Activated CD8-positive, alpha-beta memory T cell treated with anti-CD3 and anti-CD28 coated beads for 48 hours (primary cell): ENCODE measurements at places on chromosomes 1 and 21.

- DNase-seq: no peak
These were observed 10.6 kb downstream of the SLC19A1 start for GRCh38 chr21:45531393-45532215.

DNA sequence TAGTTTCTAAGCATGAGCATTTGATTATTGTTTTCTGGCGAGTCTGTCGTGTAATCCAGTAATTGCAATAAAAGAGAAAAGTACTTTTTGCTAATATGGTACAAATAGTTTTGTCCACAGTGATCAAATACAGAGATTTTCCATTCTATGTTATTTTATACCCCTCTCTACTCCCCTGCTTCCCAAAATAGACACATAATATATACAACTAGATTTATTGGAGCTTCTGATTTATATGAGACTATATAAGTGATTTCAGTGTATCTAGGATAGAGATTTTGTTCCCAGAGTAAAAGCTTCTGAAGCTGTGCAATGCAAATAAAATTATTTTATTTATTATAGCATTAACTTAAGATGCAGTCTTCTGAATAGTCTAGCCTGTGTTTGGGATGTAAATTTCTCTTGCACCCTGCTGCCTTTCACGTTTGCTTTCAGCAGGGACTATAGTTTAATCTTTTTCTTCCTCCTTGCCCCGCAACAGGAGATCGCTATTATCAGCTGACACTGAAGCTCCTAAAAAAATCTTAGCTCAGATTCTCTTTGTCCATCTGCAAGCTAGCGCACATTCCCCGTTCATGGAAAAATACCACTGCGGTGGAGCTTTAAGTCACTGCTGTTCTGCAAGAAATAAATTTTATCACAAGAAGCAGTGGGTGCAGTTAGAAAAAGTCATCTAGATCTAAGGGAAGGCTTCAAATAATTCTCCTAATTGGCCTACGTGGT, 273.3 kb downstream of the DISC1 start:
- no peak for DNase-seq

DNA sequence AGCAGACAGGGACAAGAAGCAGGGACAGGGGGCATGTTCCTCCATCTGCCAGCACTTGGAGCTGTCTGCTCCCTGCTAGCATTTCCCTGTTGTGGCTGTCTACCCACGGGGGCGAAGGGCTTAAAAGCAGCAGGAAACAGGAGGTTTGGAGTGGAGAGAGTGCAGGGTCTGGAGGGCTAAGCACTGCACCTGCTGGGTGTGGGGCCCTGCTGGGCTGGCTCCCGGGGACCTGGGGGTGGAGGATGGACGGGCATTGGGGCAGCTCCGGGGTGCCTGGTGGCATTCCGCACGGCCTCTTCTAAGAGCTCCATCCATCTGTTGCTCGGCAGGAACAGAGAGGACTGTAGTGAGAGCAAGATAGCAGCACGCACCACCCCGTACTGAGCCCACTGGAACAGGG, 21.2 kb downstream of the LRRC71 start:
- DNase-seq: no peak

DNA sequence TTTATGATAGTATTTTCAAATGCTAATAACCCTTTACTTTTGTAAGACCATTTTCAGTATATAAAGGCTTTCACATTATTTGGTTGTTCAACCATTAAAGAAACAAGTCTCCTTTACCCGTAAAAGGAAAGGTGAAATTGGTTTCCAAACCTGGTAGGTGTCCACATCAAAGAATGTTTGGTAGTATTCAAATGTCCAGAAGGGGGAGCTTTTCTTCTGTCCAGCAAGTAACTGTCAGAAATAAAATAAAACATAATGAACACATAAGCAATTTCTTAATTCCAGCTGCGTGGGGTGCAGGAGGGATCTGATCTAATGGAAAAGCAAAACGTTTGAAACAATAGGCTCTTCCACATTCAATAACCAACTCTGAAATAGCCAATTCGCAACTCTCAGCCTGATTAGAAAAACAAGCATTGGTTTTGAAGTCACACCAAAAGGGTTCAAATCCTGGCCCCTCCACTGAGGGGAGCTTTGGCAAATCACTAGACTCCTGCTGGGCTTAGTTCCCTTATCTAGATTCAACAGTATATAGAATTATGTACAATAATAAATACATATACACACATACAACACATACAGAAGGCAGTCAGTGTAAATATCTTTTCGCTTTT, 11.0 kb downstream of the YIPF1 start:
- no peak for DNase-seq

- no peak for DNase-seq
These were observed 154.8 kb upstream of the VAMP3 start for GRCh38 chr1:7616076-7616832.

- no peak for DNase-seq
These were observed 3.0 kb downstream of the IL22RA1 start for GRCh38 chr1:24139841-24140425.

DNA sequence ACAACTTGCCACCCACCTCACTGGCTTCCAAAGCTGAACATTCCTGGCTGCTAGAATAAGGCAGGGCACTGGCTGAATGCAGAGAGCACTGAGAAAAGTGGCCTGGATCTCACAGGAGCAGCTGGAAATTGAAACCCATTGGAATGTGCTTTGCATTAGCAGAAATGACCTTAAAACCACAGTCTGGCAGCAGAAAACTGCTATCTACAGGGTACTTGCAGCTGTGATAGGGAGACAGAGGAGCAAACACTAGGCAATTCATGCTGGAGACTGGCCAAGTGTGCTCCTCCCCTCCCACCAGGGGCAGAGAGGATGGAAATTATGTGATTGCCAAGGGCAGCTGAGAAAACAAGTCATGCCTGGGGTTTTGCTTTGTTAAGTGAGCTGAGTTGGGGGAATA, 47.2 kb downstream of the HSD3B1 start:
- no peak for DNase-seq

DNA sequence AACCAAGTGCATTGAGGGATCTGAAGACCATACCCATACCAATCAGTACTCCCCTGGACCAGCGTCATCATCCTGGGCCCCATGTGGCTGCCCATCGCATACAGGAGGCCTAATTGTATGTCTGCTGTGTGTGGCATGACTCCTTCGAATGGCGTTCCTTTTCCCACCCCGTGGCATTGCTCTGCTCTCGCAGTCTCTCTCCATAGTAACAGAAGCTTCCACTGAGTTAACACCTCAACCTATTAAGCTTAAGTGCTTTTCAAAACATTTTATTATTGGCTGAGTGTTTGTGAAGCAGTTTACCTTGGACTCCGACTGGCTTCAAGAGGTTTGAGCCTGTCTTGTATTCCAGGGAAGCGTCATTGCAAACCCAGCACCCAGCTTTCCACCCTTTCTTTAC, 187.1 kb upstream of the LMO4 start:
- DNase-seq: no peak

DNA sequence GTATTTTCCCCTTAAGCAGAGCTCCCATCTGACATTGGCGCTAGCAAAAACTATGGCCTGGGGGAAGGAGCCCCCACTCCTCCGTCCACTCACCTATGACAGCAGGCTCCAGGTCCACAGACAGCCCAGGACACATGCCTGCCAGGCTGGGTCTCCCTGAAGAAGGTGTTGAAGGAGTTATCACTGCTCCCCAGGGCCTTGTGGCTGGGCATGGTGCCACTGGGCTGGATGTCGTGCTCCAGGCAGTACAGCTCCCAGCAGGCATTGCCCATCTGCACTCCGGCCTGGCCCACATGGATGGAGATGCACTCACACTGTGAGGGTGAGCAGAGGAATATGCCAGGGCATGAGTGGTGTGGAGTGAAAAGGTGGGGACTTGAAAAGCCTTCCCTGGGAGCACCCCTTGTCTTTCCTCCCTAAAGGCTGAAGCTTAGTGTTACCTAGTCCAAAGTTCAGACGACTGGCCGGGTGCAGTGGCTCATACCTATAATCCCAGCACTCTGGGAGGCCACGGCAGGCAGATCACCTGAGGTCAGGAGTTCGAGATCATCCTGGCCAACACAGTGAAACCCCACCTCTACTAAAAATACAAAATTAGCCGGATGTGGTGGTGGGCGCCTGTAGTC, 30.0 kb downstream of the RABIF start:
- DNase-seq: no peak

- peak; percentile 27 for DNase-seq
These were observed 50.8 kb downstream of the TOMM20 start for GRCh38 chr1:235077571-235078479.

DNA sequence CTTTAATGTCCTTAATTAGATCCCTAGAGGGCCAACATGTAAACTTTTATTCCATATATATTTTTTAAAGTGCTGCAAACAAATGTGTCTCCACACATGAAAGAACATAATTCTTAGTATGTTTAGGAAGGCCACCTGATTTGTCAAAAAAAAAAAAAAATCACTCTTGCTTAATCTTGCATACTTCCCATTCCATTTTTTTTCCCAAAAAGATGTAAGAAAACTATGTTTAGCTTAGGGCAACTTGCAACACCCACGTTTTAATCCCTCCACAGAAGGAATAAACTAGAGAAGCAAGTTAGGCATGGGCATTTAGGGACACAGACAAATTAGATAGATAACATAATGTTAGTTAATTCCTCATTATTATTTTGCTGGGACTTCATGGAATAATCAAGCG, 5.6 kb downstream of the YOD1 start:
- no peak for DNase-seq

DNA sequence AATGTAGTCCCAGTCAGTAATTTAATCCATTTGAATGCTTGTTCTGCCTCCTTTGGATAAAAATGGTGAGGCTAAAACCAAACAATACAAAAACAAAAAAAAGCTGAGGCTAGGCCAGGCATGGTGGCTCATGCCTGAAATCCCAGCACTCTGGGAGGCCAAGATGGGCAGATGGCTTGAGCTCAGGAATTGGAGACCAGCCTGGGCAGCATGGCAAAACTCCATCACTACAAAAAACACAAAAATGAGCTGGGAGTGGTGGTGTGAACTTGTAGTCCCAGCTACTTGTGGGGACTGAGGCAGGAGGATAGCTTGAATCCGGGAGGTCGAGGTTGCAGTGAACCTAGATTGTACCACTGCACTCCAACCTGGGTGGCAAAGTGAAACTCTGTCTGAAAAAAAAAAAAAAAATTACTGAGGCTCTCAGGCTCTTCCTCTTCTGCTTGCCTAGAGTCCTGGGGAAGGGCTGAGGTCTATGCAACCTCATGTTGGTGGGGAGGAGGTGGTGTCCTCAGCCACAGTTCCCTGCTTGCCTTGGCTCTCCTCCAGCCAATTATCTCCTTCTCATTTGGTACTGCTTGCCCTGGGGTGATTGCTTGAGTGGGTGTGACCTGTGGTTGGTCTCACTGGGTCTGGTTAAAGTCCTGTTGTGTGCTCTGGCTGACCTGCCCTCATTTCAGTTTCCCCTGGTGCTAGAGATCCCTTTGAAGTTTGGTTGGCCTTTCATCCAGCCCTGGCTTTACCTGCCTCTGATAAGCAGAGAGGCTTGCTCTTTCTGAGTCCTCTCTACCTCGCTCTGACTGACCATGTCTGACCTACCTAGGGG, 20.9 kb downstream of the S1PR1 start:
- no peak for DNase-seq

GRCh38 chr1:7219031-7219430, 433.8 kb downstream of the CAMTA1 start:
- no peak for DNase-seq

DNA sequence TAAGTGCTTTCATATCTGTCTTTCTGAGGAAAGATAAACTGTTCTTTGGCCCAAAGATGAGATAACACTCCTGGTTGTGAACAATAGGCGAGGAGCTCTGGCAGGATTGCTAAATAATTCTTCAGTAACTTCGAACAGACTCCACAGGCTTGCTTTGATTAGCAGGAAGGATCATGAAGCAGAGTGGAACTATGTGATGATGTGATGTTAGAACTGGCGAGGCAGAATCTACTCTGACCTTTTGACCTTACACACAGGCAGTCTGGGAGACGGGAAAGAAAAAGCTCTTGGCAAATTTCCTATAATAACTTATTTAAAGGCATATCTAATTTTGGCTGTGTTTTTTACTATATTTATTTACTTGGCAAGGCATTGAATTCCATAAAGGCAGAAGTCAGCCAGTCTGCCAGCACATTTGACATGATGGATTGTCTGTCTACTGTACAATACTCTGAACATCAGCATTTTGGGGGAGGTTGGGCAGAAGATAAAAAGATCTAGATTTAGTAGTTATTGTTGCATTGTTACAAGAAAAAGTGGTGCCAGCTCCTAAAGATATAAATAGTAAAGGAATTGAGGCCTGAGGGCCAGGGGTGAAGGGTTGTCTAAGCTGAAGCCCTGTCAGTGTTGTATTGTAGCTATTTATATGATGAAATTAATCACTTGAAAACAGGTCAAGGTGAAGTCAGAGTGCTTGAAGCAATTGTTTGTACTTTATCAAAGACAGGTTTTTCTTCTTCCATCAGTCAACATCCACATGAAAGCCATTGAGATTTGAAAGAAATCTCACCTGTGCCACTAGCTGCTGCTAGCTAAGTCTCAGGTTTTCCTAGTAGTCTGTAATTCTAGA, 708.8 kb downstream of the LTN1 start:
- DNase-seq: no peak

DNA sequence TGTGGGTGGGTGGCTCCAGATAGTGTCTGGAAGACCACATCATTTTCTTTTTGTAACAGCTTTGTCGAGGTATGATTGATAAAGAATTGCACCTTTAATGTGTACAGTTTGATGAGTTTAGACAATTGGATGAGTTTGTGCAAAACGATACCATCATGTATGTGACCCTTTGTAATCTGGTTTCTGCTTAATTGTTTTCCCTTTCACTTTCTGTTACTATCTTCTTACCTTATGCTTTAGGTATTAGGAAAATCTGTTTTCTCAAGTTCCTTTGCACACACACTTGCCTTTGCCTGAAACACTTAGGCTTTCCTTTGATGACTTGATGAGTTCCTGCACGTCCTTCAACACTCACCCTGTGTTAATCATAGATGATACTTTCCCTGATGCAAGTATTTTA, 6.8 kb downstream of the OR10Z1 start:
- DNase-seq: no peak

- DNase-seq: no peak
These were observed 22.4 kb downstream of the PEX14 start for GRCh38 chr1:10497109-10497508.

- no peak for DNase-seq
These were observed 5.9 kb downstream of the BLACAT1 start for GRCh38 chr1:205449750-205450443.

DNA sequence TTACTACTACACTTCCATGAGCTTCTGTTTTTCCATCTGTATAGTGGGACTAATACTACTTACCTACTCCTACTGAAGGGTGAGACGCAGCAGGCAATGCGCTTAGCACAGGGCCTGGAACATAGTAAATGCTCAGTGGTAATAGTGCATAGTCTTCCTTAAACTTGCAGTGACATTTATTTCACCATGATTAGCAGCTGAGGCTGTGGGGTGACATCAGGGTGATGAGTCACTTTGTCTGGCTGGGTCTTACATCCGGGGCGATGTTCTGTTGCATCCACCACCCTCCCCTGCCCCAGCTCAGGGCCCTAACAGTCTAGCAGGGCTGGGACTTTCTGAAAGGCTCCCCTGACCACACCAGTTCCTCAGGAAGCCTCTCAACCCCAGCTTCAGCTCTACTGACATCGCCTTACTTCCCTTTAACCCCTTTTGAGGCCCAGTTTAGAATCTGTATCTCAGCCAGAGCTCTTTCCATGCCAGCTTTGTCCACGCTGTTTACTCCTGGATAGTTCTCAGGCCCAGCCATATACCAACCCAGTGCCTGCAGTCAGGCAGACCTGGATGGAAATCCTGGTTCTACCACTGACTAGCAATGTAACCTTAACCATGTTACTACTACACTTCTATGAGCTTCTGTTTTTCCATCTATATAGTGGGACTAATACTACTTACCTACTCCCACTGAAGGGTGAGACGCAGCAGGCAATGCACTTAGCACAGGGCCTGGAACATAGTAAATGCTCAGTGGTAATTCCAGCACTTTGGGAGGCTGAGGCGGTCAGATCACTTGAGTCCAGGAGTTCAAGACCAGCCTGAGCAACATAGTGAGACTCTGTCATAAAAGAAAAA, 66.3 kb downstream of the CD58 start:
- DNase-seq: no peak
